Ovary (tissue), 10 donors: ENCODE measurements at places on chromosomes 4 and X. TPM values are rescaled to one million over a fixed set of nuclear protein-coding genes. Genes with fewer than 3 reads are reported as not detected.

GRCh38 chr4:53494851-53495250 is 96.4 kb downstream of the LNX1 start:
- no peaks in the 10 kb centered on the region for H3K27me3 ChIP-seq
- no peak overlapping the region for H3K27ac ChIP-seq
- no peak for DNase-seq
- H3K4me3 ChIP-seq = no peak overlapping the region
- no peaks in the 10 kb centered on the region for H3K36me3 ChIP-seq

Gene QRFPR
- total RNA-seq = 0.28 TPM

- no peak overlapping the region for H3K27ac ChIP-seq
- H3K27me3 ChIP-seq = no peaks in the 10 kb centered on the region
- H3K4me3 ChIP-seq = peak overlapping the region; percentile 82
- H3K4me1 ChIP-seq = peaks cover 4% of the 10 kb centered on the region
These were observed 804 bp downstream of the OSTC start for GRCh38 chr4:108651014-108651791.

Gene TBC1D8B
- total RNA-seq = 9.3 TPM

Gene BMP3
- total RNA-seq = 0.56 TPM

GRCh38 chr4:169314906-169315305 is 44.1 kb upstream of the SH3RF1 start:
- H3K36me3 ChIP-seq = no peaks in the 10 kb centered on the region
- no peak overlapping the region for H3K4me3 ChIP-seq
- no peaks in the 10 kb centered on the region for H3K27me3 ChIP-seq
- H3K27ac ChIP-seq = no peak overlapping the region

GRCh38 chr4:137711502-137711901 is 179.2 kb upstream of the PCDH18 start:
- no peak overlapping the region for H3K27ac ChIP-seq
- no peak for DNase-seq
- no peaks in the 10 kb centered on the region for H3K4me1 ChIP-seq
- H3K27me3 ChIP-seq = peaks cover 4% of the 10 kb centered on the region
- H3K4me3 ChIP-seq = no peak overlapping the region

DNA sequence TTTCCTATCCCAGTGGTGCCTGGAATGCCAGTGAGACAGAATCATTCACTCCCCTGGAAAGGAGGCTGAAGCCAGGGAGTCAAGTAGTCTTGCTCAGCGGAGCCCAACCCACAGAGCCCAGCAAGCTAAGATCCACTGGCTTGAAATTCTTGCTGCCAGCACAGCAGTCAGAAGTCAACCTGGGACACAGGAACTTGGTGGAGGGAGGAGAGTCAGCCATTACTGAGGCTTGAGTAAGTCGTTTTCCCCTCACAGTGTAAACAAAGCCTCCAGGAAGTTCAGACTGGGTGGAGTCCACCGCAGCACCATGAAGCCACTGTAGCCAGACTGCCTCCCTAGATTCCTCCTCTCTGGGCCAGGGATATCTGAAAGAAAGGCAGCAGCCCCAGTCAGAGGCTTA is 283.2 kb upstream of the CPEB2 start:
- DNase-seq = no peak
- H3K36me3 ChIP-seq = no peaks in the 10 kb centered on the region
- H3K4me1 ChIP-seq = no peaks in the 10 kb centered on the region
